ENCODE measurements at places on chromosomes 6 and 20.

GRCh38 chr20:54649511-54649962 is 174.1 kb downstream of the DOK5 start:
- DNase-seq = peak; percentile 60

DNA sequence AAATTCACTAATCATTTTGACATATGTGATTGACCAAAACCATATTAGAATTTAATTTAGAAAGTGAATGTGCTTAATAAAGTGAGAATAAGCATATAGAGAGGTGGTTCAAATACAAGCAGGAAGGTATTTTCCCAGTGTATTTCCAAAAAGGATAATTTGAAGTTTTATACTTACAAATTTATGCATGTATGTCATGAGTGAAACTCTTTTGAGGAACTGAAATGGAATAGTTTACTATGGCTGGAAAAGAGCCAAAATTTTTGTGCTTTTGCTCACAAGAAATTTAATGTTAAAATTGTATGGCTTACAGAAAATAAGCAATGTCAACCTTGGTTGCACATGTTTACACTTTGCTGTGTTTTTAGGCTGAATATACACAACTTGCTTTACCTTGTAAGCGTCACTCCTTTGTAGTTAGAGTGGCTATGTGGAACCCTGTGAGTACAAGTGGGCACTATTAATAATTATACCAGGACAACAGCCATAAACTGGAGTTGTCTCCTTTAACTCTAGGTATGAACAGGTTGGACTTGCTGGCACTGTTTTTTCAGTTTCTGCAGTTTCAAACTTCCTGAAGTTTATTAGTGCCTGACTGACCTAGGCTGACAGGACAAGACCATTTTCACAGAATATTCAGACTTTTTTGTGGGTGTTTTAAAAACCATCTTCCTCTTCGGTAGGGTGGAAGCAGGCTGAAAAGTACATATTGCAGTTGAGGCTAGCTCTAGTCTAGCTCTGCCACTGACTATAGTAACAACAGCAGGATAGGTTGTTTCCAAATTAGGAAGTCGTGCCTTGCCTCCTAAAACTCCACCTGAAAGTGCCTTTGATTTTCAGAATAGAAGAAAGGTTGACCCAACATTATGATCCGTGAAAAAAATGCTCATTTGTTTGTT is 6.0 kb downstream of the AFDN start:
- DNase-seq = no peak

DNA sequence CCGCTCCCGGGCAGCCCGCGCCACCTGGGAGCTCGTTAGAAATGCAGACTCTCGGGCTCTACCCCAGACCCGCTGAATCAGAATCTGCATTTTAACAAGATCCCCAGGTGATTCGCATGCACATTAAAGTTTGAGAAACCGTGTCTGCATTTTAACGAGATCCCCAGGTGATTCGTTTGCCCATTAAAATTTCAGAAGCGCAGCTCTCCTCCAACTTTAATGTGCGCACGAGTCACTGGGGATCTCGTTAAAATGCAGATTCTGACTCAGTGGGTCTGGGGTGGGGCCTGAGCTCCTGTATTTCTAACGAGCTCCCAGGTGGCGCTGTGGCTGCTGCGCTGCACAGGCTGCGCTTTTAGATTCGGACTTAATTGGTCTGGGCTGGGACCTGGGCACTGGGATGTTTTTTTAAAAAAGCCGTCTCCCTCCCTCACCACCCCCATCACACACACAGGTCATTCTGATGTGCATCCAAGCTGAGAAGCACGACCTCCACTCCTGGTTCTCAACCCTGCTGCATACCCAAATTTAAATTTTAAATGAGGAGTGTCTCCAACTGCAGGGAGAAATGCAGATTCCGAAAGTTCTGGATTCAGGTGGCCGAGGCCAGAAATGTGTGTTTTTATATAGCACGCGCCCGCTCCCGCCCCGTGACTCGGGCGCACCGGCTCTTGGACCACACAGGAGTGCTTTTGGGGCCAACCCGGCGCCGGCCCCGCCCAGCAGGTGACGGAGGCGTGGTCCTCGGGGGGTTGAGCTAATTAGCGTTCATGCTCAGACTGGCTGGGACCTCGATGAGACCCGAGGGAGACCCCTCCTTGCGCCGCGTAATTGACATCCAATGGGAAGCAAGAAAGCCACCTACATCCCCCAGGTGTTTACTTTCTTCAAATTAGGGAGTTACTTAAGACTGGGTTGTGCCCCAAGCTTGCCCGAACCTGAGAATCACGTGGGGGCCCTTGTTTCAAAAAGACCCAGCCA is 85.8 kb downstream of the ZFP64 start:
- no peak for DNase-seq

GRCh38 chr6:2528156-2528555 is 222.6 kb downstream of the MYLK4 start:
- DNase-seq = no peak

- DNase-seq = no peak
Observed at GRCh38 chr20:24987873-24988835, 4.4 kb downstream of the APMAP start.

DNA sequence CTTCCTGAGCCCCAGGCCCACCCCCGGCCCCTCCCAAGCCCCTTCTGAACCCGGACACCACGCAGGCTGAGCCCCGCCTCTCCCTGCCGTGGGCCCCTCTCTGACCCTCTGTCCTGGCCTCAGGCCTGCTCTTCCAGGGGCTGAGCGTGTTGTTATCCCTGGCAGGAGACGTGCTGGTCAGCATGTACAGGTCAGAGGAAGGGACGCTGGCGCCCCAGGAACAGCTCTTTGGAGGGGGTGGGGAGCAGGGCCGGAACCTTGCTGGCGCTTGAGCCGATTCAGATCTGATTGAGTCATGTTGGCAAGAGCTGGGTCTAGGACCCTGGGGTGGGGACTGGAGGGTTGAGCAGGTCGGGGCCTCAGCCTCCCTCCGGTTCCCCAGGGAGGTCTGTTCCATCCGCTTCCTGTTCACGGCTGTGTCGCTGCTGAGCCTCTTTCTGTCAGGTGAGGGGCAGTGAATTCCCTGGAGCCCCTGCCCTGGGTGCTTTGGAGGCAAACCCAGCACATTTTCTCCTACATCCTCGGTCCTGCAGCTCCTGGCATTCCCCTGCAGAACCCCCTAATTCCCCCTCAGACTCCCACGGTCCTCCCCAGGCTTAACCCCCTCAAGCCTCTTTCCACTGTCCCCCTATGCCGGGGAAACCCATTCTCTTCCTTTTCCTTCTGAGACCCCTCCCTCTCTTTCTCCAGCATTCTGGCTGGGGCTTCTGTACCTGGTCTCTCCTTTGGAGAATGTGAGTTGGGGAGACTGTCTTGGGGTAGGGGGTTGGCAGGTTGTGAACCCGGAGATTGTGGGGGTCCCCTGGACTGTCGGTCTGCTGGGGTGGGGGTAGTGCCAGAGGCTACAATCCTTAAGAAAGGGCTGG is 2.0 kb downstream of the SPAG4 start:
- peak; percentile 29 for DNase-seq

GRCh38 chr6:1757131-1757530 is 147.4 kb downstream of the FOXC1 start:
- no peak for DNase-seq

- DNase-seq = no peak
Observed at GRCh38 chr6:75331151-75331550, 46.6 kb upstream of the TMEM30A start.

DNA sequence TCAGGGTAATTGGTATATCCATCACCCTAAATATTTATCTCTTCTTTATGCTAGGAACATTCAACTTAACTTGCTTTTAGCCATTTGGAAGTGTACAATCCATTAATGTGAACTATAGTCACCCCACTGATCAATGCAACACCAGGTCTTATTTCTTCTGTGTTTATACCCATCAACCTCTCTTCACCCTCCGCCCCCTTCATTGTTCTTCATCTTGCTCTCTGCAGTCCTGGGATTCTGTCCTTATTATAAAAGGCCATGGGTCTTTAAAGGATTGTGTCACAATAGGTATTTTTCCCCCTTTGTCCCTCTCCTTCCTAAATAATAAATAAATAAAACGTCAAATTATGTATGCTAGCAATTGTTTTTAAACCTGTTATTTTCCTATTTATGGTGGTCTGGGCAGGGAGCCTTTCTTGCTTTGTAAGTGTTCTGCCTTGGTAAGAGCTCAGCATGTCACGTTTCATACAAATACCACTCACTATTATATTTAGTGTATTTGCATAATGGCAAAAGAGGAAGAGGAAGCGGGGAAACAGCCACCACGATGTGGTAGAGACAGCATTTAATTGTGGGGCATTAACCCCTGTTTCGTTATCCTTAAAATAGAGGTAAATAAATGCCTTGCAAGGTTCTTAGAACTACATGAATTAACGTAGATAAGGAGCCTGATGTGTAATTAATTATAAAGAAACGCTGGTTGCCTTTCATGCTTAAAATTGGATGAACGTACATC is 1.9 kb downstream of the ABRACL start:
- DNase-seq = no peak
